ENCODE measurements at places on chromosomes 6 and 20.

GRCh38 chr20:49602345-49603208 is 34.6 kb upstream of the PTGIS start:
- no peak for DNase-seq

- no peak for DNase-seq
These were observed 39.4 kb upstream of the TGM6 start for GRCh38 chr20:2341336-2341735.

DNA sequence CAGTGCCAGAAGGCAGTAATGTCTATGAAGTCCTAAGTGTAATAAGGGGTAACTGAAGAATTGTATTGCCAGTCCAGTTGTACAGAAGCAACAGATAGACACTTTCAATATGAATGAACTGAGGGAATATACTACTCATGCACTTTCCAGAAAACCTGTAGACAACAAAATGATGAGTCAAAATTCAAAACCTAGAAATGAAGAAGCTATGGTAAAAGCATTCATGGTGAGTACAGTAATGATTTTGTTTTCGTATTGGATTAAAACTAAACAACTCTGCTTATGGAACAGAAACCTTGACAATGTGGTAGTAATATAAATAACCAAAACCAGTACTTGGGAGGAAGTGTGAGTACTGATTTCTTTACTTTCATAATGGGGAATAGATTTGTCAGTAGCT is 35.0 kb downstream of the ARMC2 start:
- no peak for DNase-seq

DNA sequence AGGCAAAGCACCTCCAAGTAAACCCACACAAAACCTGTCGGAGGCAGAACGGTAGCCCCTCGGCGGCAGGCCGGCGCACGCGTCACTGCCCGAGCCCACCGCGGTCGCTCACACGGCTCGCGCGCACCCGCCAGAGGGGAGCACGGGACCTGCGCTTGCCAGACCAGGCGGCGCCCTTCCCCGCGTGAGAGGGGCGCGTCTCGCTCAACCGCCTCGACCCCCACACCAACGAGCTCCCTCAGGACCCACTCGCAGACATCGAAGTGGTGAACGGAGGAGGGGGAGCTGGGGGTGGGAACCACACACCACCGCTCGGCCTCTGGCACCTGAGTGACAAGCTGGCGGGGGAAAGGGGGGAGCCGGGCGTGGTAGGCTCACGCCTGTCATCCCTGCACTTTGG is 1513.4 kb upstream of the DEFB115 start:
- no peak for DNase-seq

- no peak for DNase-seq
These were observed 70.1 kb upstream of the RPS6KA2 start for GRCh38 chr6:166697113-166697512.

GRCh38 chr6:97240222-97240621 is 42.8 kb downstream of the MMS22L start:
- DNase-seq = no peak

- no peak for DNase-seq
These were observed 16.0 kb downstream of the PCK1 start for GRCh38 chr20:57576617-57577550.

GRCh38 chr6:1820714-1821113 is 211.0 kb downstream of the FOXC1 start:
- DNase-seq = no peak

DNA sequence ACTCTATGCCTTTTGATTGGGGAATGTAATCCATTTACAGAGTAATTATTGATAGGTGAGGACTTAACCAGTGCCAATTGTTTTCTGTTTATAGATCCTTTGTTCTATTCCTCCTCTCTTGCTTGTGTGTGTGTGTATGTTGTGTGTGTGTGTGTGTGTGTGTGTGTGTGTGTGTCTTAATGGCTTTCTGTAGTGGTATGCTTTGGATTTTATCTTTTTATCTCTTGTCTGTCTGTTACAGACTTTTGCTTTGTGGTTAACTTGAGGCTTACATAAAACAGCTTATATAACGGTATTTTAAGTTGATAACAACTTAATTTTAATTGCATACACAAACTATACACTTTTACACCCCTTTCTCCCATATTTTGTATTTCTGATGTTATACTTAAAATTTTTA is 54.7 kb downstream of the CDC5L start:
- DNase-seq = no peak

DNA sequence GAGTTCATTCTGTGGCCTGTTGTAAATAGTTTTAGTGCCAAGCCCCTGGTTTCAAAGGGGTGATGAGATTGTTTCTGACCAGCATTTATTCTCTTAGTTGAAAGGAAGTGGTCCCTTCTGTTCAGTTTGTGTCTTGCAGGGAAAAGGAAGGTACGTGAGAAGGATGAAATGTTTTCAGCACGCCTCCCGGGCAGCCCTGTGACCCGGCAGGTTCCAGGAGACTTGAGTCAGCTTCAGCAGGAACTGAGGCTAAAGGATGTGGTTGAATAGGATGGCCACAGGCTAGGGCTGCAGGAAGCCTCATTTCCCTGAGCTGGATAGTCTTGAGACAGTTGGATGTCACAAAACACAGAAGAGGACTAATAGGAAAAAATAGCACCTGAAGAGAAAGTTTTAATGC is 132.4 kb upstream of the SYNDIG1 start:
- DNase-seq = no peak

GRCh38 chr6:42777126-42777822 is 4.6 kb upstream of the BICRAL start:
- DNase-seq = no peak

- DNase-seq = no peak
These were observed 89.6 kb downstream of the MRAP2 start for GRCh38 chr6:84123186-84123585.

DNA sequence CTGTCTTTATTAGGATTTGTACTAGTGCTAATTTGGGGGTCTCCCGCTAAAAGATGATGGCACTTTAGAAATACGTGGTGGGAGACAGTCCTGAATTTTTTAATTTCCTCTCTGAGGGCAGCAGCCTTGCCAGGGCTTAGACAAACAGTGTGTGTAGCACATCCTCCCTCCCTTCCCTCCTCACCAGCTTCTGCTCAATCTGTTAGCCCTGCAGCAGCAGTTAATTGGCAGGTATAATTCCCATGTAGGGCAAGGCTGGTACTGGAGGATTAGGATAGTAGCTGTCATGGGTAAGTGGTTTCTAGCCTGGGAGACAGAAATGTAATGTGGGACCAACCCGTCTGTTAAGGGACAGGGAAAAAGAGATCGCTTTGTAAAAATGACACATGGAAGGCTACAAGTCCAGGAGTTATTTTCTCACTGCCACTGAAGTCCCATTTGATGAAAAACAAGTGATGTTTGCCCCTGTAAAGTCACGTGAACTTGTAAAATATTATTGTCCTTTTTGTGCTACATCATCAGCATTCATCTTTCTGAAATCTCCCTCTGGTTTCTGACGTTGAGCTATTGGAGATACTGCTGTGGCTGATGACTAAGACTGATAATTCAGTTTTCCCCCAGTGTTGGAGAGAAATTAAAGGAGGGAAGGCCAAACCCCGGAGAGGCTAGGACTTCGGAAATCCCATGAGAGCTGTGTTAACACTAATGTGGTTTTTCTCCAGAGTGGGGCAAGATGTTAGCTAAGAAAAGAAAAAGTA is 40.6 kb downstream of the CTNNBL1 start:
- DNase-seq = no peak

DNA sequence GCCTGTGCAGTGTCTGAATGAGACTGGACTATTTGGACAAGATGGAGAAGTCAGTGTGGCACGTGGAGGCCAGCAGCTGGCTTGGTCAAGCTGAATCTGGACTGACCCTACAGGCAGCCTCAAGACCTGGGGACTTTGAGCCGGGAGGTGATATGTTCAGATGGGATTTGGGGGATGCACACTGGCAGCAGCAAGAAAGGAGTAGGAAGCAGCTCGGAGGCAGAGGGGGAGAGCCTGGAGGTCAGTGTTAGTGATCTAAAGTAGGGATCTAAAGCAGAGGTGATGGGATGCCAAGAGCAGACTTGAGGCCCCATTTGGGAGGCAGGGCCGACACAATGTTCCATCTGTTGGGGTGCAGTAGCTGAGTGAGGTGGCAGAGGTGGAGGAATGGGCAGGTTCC is 2.8 kb downstream of the MAPK13 start:
- DNase-seq = no peak

DNA sequence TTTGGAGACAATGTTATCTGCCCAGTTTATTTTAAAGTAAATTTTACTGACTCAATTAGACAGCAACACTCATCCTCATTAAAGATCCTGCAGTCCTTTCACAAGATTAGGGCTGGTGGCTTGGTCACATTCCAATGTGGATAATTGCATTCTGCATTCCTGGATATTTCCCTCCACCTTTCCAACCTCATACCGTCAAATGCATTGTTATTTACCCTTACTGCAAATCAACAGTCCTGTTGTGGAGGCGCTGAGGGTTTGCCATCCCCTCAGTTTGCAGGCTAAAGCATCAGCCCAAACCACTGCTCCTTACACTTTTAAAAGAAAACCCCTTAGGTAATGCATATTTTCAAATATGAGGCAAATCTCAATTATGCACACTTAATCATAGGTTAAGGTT is 5.4 kb downstream of the CITED2 start:
- no peak for DNase-seq

DNA sequence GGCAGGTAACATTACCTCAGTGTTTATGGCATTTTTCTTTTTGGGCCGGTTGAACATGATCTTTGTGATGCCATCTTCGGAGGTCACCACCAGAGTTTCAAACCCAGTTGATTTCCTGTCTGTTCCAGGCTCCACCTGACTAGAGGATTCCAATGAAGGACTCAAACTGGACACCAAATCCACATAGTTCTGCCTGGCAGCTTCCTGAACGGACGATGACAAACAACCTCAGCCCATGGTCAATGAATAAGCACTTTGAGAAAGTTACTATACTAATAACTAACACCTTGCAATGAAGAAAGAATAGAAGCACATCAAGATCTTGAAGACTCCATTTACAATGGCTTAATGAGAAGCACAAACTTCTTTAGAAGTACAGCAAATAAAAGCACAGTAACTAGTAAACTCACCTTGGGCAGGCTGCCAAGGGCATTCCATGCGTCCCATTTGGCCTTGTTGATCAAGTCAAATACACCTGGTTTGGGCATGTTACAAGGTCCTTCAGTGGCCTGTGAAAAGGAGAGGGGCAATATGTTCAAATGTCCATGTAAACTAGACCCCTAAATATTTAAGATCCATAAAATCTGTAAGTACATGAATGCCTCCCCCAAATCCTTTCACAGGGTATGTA is 4.9 kb downstream of the ECI2 start:
- no peak for DNase-seq

DNA sequence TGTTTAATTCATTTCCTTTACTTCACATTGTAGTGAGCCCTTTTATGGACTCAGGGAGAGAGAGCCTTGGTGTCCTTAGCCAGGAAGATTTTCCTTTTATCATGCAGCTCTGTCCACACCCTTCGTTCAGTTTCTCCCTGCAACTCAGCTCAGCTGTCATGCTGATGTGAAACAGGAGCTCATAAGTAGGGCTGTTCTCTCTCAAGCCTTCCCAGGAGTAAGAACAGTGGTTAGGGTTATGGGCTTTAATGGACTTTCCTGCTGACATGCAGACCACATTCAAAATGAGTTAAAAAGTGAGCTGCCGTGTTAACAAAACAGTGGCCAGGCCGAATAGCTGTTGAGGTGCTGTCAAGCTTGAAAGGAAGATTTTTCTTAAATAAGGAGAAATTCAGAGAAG is 104.1 kb downstream of the BCKDHB start:
- DNase-seq = no peak
